8988T (cell line): ENCODE measurements at places on chromosomes 4 and X.

- DNase-seq = no peak
Observed at GRCh38 chrX:108001218-108001814, 19.1 kb upstream of the TEX13B start.

GRCh38 chrX:155880586-155881157, 473 bp upstream of the VAMP7 start:
- DNase-seq = no peak

DNA sequence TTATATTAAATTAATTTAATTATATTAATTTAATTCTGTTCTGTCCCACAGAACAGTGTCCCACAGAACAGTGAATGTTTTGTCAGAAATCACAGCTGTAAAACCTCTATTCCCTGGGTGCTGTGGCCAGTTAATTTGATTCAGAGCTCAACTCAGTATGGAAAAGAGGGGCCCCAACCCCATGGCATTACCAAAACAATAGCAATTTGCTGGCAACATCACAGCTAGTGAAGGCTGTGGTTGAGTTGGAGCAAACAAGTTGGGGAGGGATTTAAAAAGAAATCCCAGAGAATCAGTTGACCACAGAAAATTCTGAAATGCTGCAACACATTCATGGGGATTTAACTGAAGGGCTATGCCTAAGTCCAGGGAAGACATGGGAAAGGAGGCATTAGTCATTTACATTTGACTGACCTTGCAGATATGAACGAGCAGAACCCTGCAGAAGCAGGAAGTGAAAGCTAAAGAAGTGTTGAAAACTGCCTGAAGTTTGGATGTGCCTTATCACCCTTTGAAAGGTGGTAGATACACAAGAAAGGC, 30.1 kb downstream of the PDHA2 start:
- no peak for DNase-seq

DNA sequence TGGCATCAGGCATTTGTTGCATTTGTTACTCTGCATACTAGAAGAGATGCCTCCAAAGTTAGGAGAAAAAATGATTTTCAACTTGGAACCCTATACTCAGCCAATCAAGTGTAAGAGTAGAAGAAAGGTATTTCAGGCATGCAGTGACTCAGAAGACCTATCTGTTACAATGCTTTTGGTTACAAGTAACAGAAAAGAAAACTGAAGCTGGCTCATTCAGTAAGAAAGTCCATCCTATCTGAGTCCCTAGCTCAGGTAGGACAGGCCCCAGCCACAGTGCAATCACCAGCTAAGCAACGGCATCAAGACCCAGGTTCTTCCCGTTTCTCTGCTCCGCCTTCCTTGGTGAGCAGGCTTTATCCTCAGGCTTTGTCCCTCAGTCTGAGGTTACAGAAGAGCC, 23.3 kb downstream of the MECP2 start:
- DNase-seq = peak; percentile 30

DNA sequence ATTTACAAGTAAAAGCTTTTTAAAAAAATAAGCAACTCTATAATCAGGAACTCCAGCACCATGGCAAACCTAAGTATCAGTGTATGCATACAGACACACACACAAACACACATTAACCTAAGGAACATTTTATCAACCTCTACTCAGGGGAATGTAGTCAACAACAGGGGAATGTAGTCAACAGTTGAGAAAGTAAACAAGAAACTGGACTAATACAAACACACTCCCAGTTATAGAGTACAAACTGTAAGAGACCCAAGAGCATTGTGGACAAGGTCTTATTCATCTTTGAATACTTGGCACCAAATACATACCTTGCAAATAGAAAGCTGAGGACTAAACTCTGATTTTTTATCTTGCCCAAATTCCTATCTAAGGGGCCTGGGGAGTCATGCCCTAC, 36.2 kb downstream of the PAPSS1 start:
- no peak for DNase-seq

DNA sequence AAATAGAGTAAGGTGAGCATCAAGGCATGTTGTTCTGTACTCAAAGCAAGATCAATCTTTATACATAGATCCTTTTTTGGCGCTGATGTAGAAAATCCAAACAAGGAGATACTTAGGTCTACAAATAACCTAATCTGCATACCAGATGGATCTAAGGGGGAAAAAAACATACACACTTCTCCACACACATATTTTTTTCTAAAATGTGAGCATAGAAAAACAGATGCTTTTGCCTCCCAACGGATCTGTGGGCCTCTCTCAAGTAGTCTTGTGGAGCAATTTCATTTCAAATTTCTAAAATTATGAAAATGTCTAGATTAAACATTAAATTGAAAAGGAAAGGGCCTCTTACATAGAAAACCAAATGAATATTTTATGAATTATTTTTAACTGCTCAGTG, 166.1 kb downstream of the GRIA3 start:
- DNase-seq = no peak

DNA sequence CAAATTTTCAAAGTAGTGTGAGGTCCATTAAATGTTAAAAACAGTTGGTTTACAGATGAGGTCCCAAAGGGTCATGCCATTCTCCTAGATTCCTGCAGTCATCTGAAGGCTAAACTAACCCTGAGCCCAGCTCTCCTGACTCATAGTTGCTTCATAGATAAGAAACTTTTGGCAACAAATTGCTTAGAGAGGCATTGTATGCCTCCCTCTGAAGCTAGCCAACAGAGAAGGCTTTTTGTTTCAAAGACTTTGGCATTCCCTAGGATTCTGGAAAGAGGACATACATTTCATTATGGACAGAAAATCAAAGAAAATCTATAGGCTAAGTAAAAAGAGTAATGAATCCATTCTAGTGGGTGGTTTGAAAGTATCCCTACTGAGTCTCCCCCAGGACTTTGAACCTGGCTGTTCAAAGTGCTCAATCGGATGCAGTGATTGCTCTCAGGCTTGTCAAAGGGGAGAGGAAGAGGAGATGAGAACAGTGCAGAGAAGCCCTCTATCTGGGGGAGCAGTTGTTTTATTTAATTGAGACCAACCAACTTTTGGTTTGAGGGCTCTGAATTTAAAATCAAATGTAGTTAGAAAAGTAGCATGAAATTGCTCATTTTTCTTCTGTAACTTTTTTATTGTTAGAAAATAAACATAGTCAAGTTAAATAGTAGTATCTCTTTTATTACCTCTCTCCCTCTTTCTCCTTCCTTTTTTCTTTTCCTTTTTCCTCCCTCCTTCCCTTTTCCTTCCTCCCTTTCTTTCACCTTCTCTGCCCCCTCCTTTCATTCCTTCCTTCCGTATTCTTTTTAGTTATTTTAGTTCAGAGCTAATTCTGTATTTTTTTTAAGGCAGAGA, 72.3 kb upstream of the ZNF518B start:
- no peak for DNase-seq

GRCh38 chr4:170080496-170080895, 9.3 kb downstream of the AADAT start:
- no peak for DNase-seq

DNA sequence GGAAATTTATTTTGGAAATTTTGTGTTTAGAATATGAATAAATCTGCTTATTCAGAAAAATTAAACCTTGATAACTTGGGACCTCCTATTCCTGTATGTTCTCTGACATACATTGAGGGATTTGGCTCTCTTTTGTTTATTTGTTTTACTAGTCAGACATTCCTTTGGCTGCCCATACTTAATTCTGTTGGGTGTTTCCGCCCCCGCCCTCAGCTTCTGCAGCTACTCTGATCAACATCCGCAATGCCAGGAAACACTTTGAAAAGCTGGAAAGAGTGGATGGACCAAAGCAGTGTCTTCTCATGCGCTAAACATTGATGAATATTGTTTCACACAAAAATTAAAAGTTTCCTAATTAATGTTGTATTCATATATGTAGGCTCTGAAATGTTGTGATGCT, 40.5 kb downstream of the RRAGB start:
- no peak for DNase-seq

GRCh38 chr4:185019456-185020292, 1.4 kb downstream of the HELT start:
- peak; percentile 53 for DNase-seq

- no peak for DNase-seq
Observed at GRCh38 chr4:25552580-25553271, 102.9 kb upstream of the SLC34A2 start.

- no peak for DNase-seq
Observed at GRCh38 chr4:113636877-113637276, 124.7 kb downstream of the CAMK2D start.

DNA sequence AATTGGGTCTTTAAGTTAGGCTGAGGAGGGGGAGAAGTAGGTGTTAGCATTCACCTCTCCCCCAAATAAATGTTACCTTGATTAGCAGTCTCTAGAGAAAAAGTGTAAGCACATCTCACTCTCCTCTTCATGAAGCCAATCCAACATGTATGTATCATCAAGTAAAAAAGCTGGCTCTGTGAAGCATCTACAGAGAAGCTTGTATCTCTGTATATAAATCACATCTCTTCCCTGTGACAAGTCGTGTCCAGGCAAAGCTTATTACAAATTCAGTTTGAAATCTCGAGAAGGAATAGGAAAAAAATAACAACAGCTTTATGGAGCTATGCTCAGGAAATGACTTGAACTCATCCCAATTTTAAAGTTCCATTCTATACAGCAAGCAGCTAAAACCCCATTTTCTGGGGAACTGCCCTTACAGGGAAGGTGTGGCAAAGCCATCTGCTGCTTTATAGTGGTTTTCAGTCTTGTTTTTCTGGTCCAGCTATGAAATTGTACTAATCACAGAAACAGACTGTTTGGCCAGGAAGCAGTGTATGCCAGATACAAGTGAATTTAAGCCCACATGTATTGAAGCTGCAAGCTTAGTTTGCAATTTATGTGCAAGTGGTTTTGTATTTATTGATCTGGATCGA, 313.3 kb upstream of the NOCT start:
- DNase-seq = no peak

DNA sequence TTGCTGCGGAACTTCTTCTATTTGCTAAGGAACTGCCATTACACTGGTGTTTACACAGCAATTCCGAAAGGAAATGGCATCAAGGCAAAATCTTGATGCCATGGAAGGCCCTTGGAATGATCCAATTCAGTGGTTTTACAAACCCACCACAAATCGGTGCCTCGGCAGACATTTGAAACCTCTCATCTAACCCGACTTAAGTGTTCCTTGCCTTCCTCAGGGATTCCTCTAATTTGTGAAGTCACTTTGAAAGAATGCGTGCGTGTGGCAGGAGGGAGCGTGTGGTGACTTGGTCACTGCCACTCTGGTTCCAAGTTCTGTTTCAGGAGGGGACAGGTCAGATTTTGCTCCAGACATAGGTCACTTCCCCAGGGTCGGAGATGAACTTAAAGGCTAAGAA, 4.8 kb downstream of the NOP14 start:
- DNase-seq = no peak

DNA sequence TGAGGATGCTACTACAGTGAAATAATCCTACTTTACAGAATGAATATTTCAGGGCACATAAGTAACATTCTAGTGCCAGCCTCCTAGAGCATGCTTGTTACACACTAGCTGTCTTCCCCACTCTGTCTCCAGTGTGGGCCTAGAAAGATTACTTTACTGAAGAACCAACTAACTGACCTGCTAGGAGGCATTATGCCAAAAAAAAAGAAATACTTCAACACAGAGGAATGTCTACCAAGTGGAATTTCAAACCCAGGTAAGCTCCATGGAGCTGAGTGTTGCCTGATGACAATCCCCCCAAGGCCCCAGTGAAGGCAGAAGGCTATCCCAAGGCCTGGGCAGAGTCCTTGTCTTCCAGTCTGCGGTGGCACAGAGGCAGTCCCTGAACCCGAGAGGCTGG, 40.9 kb upstream of the STS start:
- DNase-seq = no peak

DNA sequence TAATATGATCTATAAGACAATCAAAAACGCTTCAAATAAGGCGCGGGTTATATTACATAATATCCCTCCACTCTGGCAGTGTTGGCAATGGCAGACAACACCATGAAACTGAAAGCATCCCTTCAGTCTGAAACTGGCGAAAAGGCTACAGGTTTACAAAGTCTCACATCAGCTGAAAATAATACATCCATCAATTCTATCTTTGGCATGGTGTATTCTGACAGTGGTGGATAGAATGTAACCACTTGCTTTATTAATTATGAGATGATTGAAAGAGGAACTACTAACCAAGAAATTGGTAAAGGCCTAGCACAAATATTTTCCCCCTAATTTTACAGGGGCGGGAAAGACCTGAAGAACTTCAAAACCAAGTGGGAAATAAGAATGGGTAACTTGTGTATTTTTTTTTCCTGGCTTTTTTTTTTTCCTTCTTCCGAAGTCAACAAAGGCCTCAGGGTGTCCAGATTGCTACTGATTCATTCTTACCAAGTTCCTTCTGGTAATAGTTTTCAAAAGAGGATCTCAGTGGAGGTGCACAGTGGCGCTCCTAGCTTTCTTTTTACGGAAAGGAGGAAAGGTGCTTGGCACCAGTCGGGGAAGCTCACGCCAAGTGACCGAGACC, 728 bp downstream of the UBA6 start:
- no peak for DNase-seq

GRCh38 chrX:11451151-11451550, 157.9 kb downstream of the AMELX start:
- no peak for DNase-seq

- DNase-seq = no peak
Observed at GRCh38 chr4:106058921-106059320, 163.7 kb downstream of the NPNT start.

GRCh38 chr4:2750719-2751605, 5.2 kb downstream of the TNIP2 start:
- DNase-seq = no peak

GRCh38 chrX:19746919-19747651, 140.3 kb downstream of the SH3KBP1 start:
- no peak for DNase-seq

- DNase-seq = no peak
Observed at GRCh38 chr4:31657859-31658570, 937.8 kb downstream of the PCDH7 start.

DNA sequence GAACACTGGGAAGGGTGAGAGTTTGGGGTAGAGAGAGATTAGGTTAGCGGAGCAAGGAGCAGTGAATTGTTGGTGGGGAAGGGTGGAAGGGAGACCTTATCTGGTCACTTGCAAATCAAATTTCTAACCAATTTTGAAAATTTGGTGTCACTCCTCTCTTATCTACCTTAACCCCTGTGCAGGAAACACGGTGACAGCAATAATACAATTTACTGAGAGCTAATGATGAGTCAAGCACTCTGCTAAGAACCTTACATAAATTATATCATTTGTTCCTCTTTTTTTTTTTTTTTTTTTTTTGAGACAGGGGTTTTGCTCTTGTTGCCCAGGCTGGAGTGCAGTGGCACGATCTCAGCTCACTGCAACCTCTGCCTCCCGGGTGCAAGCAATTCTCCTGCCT, 116.4 kb downstream of the C4orf51 start:
- no peak for DNase-seq

- DNase-seq = no peak
Observed at GRCh38 chr4:187501731-187502130, 493.8 kb upstream of the ZFP42 start.

GRCh38 chrX:16897445-16897844, 27.3 kb upstream of the RBBP7 start:
- DNase-seq = no peak

GRCh38 chr4:14008494-14008893, 381.0 kb upstream of the BOD1L1 start:
- no peak for DNase-seq
